ENCODE measurements at places on chromosomes 11 and 22.

DNA sequence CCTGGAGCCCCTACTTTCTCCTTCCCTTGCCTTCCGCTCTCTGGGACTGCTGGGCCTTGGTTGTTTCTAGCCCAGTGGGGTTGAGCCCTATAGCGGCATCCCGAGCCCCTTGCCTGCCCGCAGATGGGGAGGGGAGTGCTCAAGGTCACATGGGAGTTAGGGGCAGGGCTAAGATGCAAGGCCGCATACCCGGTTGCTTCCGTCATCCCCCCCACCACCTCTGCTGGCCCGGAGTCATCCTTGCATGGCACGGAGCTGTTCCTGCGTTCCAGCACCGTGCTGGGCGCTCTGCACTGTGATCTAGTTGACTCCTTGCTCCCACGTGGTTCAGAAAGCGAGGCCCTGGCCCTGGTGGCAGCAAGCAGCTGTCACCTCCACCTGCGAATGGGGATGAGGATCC is 18.0 kb downstream of the FLRT1 start:
- DNase-seq = no peak

GRCh38 chr11:5703741-5704536 is 14.3 kb downstream of the TRIM22 start:
- no peak for DNase-seq

- DNase-seq = no peak
Measured at GRCh38 chr22:19127329-19128008, 3.6 kb upstream of the TSSK2 start.

GRCh38 chr11:72770799-72771198 is 18.6 kb upstream of the ARAP1 start:
- DNase-seq = no peak

DNA sequence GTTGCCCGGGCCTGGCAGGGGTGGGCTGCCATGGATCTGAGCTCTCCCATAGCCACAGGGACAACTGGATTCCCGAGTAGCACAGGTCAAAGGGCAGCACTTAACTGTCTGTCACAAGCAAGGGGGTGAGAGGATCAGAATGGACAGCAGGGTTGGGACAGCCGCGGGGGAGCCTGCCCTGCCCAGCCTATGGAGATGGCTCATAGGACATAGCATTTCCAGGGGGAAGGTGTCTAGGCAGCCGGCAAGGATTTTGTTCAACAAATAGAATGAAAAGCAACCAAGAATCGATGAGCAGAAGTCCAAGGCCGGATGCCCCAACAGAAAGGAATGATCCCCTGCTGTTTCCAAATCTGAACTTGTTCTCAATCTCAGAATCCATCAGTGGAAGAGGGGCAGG is 92.9 kb downstream of the RPS6KA4 start:
- DNase-seq = no peak
